ENCODE measurements at places on chromosomes 1 and 21. TPM values are rescaled to one million over a fixed set of nuclear protein-coding genes. Genes with fewer than 3 reads are reported as not detected.

The GRIK1 gene
- total RNA-seq = not detected

The CTSS gene
- total RNA-seq = 241 TPM

The TEDDM1 gene
- total RNA-seq = not detected

The PLA2G2C gene
- 0.10 TPM for total RNA-seq

The DHRS3 gene
- total RNA-seq = 0.29 TPM

The TSACC gene
- total RNA-seq = not detected

The ADORA1 gene
- total RNA-seq = not detected

The GUCA2B gene
- not detected for total RNA-seq

The KRTAP13-4 gene
- total RNA-seq = not detected

The TSNAX gene
- 41.4 TPM for total RNA-seq

Data from B cell (primary cell).